Effector memory CD4-positive, alpha-beta T cell (primary cell): ENCODE measurements at places on chromosomes 3 and 15.

GRCh38 chr15:48149858-48150257 lies 28.2 kb downstream of the MYEF2 start:
- no peak for DNase-seq

DNA sequence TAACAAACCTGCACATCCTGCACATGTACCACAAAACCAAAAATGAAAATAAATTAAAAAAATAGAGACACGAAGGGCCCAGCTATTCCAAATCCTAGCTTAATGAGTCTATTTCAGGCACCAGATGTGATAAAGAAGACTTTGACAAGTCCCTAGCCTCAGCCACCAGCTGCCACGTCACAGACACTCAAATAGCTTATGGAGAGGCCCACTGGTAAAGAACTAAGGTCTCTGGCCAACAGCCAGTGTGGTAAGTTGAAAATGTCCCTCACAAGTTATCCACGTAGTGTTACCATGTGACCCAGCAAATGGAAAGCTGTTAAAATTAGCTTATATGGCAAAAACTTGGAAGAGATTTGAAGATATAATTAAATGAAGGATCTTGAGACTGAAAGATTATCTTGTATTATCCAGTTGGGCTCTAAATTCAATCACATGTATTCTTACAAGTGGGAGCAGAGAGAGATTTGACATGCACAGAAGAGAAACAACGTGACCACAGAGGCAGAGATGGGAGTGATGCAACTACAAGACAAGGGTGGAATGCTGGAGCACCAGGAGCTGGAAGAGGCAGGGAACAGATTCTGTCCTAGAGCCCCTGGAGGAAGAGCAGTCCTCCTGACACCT lies 10.9 kb downstream of the ACSBG1 start:
- DNase-seq: no peak

GRCh38 chr3:31728403-31728802 lies 195.7 kb downstream of the STT3B start:
- no peak for DNase-seq

GRCh38 chr3:157086060-157086750 lies 73.7 kb downstream of the CCNL1 start:
- DNase-seq: no peak

DNA sequence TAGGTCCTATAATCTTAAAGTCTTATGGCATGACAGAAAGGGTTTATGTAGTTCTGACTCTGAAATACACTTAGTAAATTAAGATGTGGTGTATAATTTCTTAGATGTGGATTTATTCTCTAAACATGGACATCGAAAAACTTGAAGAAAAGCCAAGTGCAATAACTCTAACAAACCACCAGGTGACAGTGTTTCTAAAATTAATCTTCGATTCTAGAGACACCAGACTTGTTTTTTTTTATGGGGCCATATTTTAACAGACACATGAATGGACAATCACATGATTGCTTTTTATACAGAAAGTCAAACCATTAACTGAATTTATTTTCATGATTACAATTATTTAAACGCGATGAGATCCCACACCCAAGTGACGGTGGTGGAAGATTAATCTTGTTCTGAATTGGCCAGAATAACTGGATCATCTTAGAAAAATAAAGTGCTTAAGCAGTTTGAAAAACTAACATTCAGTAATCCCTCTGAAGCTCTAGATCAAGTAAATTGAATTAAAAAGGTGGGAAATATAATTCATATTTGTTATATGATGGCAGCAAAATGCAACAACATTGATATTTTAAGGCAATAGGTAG lies 305.1 kb downstream of the LSAMP start:
- DNase-seq: no peak

DNA sequence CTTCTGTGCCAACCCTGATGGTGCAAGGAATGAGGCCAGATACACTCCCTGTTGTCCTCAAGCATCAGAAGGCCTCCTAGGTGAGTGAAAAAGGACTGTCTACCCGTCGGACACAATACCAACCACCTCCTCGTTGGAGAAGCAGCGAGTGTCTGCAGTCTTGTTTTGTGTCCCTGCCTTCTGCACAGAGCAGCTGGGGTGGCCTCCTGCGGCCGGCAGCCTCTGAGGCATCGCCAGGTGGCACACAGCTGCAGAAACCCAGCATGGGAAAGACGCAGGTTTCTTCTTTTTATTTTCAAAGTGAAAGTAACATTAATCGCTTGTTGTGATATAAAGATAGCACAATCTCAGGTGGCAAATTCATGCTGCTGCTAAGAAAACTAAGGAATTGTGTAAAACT lies 509.9 kb downstream of the OCA2 start:
- no peak for DNase-seq

- no peak for DNase-seq
Observed at GRCh38 chr3:136294176-136294575, 44.0 kb downstream of the PCCB start.

DNA sequence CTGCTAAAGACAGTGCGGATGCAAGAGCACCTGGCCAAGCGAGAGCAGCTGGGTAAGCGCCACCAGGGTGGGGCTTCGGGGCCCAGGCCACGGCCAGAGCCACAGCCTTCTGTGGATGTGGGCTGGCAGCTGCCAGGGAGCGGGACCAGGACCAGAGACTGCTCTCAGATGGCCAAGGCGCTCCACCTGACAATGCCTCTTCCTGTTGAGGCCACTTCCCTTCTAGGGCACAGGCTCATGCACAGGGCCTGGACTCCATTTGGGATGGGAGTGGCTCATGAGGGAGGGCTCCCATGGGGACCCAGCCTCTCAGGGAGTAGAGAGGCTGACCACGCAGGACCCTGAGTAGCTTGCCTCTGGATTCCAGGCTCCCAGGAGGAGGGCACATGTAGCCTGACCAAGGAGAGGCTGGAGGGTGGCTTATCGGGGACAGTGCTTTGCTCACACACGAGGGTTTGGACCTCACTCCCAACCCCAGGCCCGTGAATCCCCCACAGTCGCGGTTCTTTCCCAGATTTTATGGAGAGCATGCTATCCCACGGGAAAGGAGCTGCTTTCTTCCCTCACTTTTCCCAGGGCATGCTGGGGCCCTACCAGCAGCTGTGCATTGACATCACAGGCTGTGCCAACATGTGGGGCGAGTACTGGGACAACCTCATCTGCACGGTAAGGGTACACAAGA lies 25.1 kb downstream of the ACAA1 start:
- no peak for DNase-seq

- no peak for DNase-seq
Observed at GRCh38 chr3:173221010-173221409, 80.0 kb upstream of the SPATA16 start.

GRCh38 chr3:58084788-58085543 lies 76.7 kb downstream of the FLNB start:
- DNase-seq: no peak

DNA sequence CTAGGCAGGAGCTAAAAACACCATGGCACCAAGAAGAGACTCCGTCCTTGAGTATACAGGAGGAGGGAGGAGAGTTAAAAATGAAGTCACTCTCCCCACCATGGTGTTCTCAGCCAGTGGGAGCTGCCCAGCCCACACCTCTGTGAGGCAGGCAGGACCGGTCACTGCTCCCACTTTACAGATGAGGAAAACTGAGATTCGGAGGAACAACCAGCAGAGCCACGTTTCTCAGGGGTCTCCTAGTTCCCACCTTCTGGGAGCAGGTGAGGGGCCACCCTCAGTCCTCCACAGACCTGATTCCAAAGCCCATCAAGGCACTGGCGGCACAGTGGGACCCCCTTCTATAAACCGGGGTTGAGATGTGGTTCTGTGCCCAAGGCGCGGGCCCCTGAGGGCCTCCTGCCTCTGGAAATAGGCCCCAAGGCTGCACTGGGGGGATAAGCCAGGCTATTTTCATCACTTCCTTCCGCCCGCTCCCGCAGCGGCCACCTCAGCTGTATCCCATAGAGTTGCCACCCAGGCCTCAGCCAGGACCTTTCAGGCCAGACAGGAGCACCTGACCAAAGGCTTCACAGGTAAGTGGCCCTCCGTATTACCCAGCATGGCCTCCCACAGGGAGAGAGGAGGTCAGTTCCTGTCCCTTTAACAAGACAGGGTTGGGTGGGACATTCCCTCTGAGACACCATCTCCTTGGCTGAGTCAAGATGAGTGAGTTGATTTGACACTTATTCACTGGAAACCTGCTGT lies at the start of gene GP9:
TSS of gene GP9 (plus strand) at position 504 of the 747 bp plus-strand sequence. CDS start 961 bp downstream, outside the sequence.
- DNase-seq: no peak

GRCh38 chr3:132854856-132855535 lies 132.8 kb upstream of the NPHP3 start:
- DNase-seq: no peak
